Caco-2 (cell line): ENCODE measurements at places on chromosomes 11 and 22. TPM values are rescaled to one million over a fixed set of nuclear protein-coding genes. Genes with fewer than 3 reads are reported as not detected.

NAALADL1 gene
- total RNA-seq = 0.16 and 0.23 TPM in 2 replicates

P4HA3 gene
- total RNA-seq = 0.42 TPM in 1 of 2 replicates, not detected in the other

TBCEL gene
- total RNA-seq = 23.6 and 24.3 TPM in 2 replicates

HTR3B gene
- total RNA-seq = not detected in 2 replicates

EFEMP2 gene
- total RNA-seq = 1.3 and 1.4 TPM in 2 replicates

CTSW gene
- total RNA-seq = not detected in 2 replicates

DDI1 gene
- total RNA-seq = not detected in 2 replicates

PMM1 gene
- total RNA-seq = 27.8 and 29.6 TPM in 2 replicates

LYVE1 gene
- not detected in 2 replicates for total RNA-seq

MMP1 gene
- total RNA-seq = 15.7 and 37.6 TPM in 2 replicates

KIAA1671 gene
- total RNA-seq = 28.6 and 34.7 TPM in 2 replicates

SHISA8 gene
- 1.4 and 2.2 TPM in 2 replicates for total RNA-seq

DKK3 gene
- 156 and 165 TPM in 2 replicates for total RNA-seq

CST6 gene
- not detected in 2 replicates for total RNA-seq

NUCB2 gene
- 54.5 and 66.6 TPM in 2 replicates for total RNA-seq

PKP3 gene
- total RNA-seq = 143 and 149 TPM in 2 replicates

BRSK2 gene
- total RNA-seq = 32.8 and 35.9 TPM in 2 replicates

ALX4 gene
- total RNA-seq = 0.05 TPM in 1 of 2 replicates, not detected in the other

OTOG gene
- total RNA-seq = 0.95 and 2.5 TPM in 2 replicates
